ENCODE measurements at places on chromosomes 11 and 22.

- no peak for DNase-seq
Measured at GRCh38 chr11:13284776-13285588, 7.4 kb downstream of the BMAL1 start.

GRCh38 chr11:129592191-129592590 is 216.5 kb downstream of the BARX2 start:
- no peak for DNase-seq

- no peak for DNase-seq
Measured at GRCh38 chr11:87366763-87367405, 329.1 kb downstream of the TMEM135 start.

DNA sequence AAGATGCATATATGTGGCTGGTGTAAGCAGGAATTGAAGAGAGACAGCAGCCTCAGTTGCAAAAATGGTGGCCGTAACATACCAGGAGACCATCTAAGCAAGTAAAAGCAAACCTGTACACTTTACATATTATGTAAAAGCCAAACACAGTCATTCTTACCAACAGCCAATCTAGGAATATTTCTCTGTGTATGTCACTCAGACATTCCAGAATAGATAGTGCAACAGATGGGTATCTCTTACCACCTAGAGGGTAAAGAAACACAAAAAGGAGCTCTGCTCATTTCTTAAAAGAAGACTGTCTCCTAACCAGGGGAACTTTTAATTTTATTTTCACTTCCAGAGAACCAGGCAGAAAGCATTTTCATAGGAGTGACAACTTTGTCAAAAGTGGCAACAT is 38.7 kb downstream of the GLYAT start:
- no peak for DNase-seq

GRCh38 chr22:48320048-48320682 is 1507.5 kb downstream of the BRD1 start:
- DNase-seq, result no peak

- DNase-seq, result no peak
Measured at GRCh38 chr22:49689858-49690257, 137.8 kb downstream of the BRD1 start.
